ENCODE measurements at places on chromosomes 5 and 9. TPM values are rescaled to one million over a fixed set of nuclear protein-coding genes. Genes with fewer than 3 reads are reported as not detected.

DNA sequence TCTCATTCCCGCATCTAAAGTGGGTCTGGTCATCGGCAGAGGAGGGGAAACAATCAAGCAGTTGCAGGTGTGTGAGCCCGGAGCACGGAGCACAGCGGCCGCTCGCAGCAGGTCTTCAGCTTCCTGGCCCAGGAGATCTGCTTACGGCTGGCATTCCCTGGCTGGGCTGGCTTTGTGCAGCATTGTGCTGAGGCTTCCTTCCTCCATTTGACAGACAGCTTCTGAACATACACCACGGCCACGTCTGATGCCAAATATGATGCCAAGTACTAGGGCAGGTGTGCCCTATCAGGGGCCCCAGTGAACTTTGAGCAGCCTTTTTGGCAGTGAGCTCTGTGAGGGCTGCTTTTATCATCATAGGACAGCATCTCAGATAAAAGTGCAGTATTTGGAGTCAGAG, 37.1 kb downstream of the FUBP3 start:
- no peak for DNase-seq

- no peak for DNase-seq
Measured at GRCh38 chr9:89440951-89441654, 56.8 kb downstream of the SEMA4D start.

DNA sequence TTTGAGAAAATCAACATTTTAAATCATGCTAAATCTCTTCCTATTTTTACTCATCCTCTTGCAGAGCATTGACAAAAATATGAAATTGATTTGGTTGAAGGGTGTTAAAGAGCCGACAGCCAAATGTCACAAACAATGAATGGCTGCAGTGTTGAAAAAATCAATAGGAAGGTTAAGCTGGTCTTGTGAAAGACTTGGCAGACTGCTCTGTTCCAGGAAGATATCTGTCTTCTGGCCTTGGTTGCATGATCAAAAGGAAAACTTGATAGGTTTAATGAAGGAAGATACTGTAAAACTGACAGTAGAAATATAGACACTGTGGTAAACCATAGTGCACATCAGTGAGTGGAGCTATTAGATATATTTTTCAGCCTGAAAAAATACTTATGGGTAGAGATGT, 103.6 kb downstream of the PBX3 start:
- no peak for DNase-seq

- DNase-seq: no peak
Measured at GRCh38 chr5:168853972-168854371, 274.8 kb upstream of the PANK3 start.

DNA sequence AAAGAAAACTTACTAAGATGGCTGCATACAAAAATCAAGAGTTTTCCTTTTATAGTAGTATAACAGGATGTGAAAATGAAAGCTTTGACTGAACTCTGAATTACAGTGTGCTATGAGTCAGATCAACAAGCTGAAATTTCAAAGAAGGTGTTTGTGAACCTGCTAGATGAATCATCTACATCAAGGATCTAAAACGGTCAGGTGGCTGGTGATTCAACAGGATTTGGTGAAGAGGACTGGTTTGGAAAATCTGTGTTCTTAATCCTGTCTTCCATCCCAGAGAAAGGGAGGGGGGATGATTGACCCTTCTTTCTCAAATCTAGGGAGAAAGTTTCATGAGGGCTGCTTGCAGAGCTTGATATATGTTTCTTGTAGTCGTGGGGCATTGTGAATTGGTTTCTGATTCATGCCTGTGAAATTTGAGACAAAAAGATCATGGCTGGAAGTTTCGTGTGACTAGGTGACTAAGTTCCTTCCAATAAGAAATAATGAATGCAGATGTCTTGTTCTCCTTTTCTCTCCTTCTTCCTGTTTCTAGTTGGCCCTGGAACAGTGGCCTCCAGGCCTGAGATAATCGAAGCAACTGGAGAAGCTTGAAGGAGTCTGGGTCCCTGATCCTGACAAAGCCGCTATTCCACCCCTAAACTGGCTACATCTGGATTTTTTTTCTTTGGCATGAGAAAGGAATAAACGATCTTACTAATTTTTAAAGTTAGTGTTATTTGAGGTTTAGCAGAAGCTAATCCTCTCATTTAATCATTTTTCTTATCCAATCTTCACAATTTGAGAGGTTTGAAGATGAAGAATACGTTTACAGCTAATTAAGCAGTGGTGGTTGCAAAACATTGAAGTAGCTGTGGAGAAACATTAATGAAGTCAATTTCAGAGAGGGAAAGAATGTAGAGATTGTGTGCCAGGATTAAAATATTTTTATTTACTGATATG, 67.2 kb downstream of the MRPS30 start:
- DNase-seq: peak; percentile 30

- DNase-seq: no peak
Measured at GRCh38 chr9:22098643-22099332, 89.7 kb upstream of the CDKN2B start.

GRCh38 chr9:107975426-107976010, 485.9 kb upstream of the KLF4 start:
- no peak for DNase-seq

GRCh38 chr5:178421699-178422399, 168.3 kb downstream of the COL23A1 start:
- DNase-seq: no peak

- no peak for DNase-seq
Measured at GRCh38 chr5:75235711-75236110, 967 bp downstream of the ANKRD31 start.

DNA sequence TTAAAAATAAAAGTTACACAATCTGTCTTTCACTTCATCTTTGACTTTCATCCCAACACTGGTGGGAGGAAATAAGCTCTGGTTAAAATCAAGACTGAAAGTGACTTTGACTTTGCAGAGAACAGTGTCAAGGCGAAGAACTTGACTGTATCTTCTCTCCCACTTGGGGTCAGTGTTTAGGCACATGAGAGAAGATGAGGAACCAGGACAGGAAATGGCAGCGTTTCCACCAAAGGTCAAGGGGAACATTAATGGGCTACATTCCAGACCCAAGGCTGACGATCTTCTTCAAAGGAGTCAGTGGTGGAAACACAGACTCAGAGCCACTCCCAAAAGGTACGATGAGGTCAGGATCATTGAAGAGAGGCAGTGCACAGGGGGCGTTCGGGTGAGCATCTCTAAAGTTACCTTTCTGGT, 409.5 kb downstream of the ARHGEF28 start:
- no peak for DNase-seq

- no peak for DNase-seq
Measured at GRCh38 chr9:76203373-76203772, 190.9 kb downstream of the RFK start.

DNA sequence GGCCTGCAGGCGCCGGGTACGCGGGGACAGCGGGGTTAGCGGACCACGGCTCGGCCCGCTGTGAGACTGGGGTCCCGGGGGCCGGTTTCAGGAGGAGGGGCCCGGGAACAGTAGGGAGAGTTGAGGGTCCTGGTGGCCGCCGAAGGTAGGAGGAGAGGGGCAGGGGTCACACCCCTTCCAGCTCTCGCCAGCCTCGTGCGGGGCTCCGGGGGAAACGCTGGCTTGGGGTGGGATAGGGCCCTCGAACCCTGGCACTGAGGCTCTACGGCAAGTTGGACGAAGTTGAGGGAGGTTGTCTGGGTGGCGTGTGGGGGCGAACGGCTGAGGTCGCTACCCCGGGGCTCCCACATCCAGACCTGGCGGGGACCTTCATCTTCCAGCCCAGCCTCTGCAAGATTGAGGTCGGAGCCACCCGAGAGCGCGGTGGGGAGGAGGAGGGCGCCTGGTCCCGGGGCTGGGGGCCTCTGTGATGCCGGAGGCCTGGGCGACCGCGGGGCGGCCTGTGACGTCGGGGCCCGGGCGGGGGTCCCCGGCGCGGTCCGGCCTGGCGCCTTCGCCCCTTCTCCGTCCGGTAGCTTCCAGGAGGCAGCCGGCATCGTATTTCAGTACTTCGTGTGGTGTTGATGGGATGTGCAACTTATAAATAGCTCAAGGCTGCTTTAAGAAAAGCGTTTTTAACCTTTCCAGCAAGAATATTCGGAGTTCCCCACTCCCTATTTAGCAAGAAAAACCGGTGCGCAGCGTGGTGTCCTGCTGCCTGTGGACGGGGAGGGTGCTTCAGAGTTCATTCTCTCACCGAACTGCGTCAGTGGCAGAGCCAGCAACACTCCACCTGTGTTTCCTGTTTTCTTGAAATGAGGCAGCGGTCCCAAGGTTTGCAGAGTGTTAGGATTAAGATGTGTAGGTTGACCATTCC, 902 bp downstream of the HABP4 start:
- peak; percentile 19 for DNase-seq

GRCh38 chr5:75049456-75050351, 2.7 kb downstream of the GCNT4 start:
- DNase-seq: peak; percentile 53

- no peak for DNase-seq
Measured at GRCh38 chr5:38871058-38871605, 25.3 kb downstream of the OSMR start.

DNA sequence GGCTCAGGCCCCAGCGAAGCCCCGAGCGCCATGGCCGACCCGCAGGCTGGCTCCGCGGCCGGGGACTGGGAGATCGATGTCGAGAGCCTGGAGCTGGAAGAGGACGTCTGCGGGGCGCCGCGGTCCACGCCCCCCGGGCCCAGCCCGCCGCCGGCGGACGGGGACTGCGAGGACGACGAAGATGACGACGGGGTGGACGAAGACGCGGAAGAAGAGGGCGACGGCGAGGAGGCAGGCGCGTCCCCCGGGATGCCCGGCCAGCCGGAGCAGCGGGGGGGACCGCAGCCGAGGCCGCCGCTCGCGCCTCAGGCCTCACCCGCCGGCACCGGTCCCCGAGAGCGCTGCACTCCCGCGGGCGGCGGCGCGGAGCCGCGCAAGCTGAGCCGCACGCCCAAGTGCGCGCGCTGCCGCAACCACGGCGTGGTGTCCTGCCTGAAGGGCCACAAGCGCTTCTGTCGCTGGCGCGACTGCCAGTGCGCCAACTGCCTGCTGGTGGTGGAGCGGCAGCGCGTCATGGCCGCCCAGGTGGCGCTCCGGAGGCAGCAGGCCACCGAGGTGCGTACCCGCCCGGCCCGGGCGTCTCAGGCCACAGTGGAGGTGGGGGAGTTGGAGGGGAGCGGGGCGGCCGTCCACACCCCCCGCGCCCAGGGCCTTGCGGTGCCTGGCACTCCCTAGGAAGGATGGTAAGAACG, 1.6 kb downstream of the DMRT2 start:
- no peak for DNase-seq

DNA sequence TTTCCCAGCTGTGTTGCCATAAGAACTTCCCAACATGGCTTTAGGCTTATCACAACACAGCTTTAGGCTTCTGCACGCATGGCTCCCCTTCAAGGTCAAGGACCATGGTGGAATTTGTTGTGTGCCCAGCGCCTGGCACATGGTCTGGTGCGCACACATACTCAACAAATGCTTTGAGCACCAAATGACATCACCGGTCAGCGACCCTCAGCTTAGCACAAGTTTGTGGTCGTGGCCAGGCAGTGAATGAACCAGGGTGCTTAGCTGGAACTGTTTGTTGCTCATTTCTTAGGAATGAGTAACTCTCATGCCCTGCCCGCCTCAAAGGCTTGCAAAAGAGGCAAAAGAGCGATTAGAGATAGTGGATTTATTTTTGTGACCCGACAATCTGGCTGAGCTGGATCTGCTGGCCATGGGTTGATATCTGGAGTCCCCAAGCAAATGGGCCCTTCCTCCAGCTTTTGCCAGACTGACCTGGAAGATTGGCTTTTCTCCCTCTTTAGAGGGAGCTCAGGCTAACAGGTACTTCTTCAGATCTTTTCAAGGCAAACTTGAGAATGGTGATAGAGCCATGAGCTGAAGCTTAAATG, 58.9 kb downstream of the DAP start:
- no peak for DNase-seq

- DNase-seq: no peak
Measured at GRCh38 chr5:115735108-115735998, 81.1 kb downstream of the CDO1 start.

- DNase-seq: no peak
Measured at GRCh38 chr9:128088253-128088945, 20.4 kb downstream of the SLC25A25 start.

- no peak for DNase-seq
Measured at GRCh38 chr9:20479419-20480155, 142.7 kb downstream of the MLLT3 start.

DNA sequence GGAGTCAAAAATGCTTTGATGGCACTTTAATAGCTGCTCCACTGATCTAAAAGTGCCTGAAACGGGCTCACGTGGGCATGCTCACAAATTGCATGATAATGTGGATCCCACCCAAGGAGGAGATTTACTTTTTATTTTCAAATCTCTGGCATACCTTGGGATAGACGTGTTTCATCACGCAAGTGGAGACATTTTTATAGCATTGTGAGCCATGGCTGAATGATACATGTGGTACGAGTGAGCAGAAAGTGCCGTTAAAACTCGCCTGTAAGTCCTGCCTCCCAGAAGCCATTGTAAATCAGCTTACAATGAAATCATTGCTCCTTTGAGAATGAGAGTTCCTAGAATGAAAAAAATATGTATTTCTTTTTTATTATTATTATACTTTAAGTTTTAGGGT, 514.7 kb downstream of the MAT2B start:
- DNase-seq: no peak

GRCh38 chr9:87682085-87682484, 43.8 kb upstream of the CTSL start:
- no peak for DNase-seq

DNA sequence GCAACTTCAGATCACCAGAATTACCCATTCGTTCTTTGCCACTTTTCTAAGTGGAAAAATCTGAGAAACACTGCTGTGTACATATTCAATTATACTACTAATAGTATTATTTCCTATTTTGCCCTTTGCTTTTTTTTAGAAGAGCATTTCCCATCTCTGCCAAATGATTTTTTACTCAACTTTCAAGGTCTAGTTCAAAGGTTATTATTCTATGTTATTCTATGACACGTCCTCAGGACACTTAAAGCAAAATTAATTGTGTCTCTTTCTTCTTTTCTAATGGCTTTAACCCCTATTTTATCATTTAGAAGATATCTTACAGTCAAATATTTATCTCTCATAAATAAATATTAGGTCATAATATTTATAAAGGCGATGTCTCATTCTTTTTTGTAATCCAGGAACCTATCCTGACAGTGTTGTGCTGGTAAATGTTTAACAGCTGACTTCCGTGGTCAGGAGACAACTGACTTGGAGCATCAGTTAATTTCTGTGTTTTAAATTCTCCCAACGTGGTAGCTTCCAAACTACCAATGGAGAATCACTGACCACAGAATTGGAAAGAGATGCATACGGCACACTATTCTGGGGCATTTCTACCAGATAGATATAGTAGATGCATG, 375.2 kb downstream of the ARRDC3 start:
- no peak for DNase-seq

Gene TMEM174
- total RNA-seq: not detected

Gene LECT2
- not detected for total RNA-seq

Gene TRIM7
- total RNA-seq: 1.5 TPM

Gene PCDHGC4
- total RNA-seq: not detected

Gene CKS2
- total RNA-seq: 148 TPM

Gene SH3TC2
- not detected for total RNA-seq

Gene GOLM1
- 10.1 TPM for total RNA-seq

Gene TJP2
- total RNA-seq: 19.3 TPM

Gene TMEM252
- total RNA-seq: not detected

Gene CCNO
- total RNA-seq: 0.10 TPM

Gene RASGEF1C
- total RNA-seq: not detected
